GM23338 (cell line): ENCODE measurements at places on chromosomes 11 and 22. TPM values are rescaled to one million over a fixed set of nuclear protein-coding genes. Genes with fewer than 3 reads are reported as not detected.

- DNase-seq, result peak; percentile 56
Measured at GRCh38 chr11:71977743-71978418, 20.8 kb upstream of the IL18BP start.

DNA sequence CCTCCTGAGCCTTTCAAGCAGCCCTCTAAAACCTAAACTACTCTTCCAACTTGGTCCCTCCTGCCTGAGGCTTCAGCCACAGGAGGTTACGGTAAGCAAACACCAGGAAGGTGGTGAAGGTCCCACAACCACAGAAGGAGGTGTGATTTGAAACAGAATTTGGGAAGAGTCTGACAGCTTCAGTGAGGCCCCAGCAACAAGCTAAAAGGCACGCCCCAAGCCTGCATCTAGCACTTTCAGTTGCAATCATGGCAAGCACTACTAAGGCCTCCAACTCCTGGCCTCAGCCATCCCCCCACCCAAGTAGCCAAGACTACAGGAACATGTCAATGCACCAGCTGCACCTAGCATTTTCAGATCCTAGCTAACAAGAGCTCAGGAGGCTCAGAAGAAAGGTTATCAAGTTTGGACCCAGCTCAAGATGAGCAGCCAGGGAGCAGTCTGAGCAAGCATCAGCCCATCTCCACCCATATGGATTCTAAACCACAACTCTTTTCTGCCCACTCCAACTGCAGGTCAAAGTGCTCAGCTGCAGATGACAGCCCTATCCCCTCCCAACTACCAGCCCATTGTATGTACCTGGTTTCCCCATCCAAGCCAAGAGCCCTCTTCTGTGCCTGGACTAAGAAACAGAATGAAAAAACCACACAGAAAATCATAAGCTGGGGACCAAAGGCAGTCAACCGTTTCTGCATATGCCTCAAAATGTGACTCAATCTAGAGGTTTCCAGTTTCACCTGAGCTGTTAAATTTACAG is 10.4 kb upstream of the AHNAK start:
- no peak for DNase-seq

DNA sequence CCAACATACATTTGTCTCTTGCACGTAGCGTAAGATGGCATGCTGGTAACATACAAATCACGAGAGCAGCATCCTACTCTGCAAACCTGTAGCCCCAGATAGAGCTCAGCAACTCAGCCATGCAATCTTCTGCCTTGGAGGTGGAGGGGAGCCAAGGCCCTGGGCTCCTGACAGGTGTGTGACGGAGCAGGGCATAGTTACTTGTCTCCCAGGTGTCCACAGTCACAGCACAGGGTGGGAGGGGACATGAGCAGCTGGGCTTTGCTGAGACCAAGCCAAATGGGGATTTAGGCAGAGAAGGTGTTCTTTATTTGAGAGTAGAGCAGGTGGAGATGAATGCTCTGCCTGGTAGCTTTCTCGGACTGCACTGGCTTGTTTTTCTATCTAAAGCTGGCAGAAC is 111.7 kb downstream of the TEAD1 start:
- DNase-seq, result no peak

DNA sequence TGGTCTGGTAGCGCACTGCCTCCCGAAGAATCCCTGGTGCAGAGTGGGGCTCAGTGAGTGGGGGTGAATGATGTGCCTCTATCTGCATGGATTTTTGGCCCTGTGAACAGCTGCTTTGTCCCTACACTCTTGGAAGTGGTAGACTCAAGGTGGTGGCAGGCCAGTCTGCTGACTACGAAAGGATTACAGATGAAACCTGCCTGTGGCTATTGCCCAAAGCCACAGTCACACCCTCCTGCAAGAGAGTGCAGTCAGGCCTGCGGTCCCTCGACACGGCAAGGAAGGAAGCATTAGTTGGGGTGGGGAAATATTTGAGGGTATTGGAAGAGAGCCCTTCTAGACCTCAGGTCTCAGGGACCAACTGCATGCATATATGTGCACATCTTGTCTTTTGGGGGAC is 63.7 kb downstream of the DSCAML1 start:
- DNase-seq, result no peak

DNA sequence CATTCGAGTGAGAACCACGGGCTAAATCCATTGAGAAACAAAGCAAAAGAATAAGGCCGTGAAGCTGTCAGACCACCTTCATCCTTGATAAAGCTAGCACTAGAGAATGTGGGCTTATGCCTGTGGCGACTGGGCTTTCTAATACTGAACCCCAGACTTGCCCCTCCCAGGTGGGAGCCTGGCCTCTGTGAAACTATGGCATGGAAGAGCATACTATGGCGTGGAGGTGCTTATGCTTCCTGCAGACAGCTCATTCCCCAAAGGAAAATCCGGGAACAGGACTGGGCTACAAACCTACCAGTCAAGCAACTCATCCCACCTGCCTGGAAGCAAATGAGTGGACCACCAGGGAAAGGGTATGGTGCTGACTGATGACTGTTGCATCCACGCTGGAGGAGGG is 92.4 kb downstream of the ZC3H12C start:
- no peak for DNase-seq

DNA sequence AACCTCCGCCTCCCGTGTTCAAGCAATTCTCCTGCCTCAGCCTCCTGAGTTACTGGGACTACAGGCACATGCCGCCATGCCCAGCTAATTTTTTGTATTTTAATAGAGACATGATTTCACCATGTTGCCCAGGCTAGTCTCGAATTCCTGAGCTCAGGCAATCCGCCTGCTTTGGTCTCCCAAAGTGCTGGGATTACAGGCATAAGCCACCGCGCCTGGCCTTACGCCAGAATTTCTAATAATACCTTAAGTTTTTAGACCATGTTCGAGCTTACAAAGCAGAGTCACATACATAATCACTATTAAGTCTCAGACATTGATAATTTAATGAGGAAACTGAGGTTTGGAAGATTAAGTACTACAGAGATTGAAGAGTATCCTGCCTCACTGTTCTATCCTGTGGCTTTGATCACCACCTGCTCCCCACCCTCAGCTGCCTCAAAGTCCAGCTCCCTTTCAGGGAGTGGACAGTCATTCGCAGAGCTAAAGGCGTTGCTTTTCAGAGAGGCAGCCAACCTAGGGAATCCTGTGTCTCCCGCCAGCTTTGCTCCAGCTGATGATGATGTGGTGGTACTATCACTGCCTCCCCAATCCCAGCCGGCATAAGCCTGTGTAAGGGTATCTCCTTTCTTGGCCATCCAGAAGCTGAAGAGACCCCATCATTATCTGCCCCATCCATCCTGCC is 7.7 kb downstream of the UBASH3B start:
- no peak for DNase-seq

- DNase-seq, result no peak
Measured at GRCh38 chr22:32558681-32559355, 84.2 kb downstream of the FBXO7 start.

The TRPM5 gene
- polyA plus RNA-seq, result not detected in 2 replicates

The FXYD6 gene
- polyA plus RNA-seq, result 21.8 and 26.2 TPM in 2 replicates

DNA sequence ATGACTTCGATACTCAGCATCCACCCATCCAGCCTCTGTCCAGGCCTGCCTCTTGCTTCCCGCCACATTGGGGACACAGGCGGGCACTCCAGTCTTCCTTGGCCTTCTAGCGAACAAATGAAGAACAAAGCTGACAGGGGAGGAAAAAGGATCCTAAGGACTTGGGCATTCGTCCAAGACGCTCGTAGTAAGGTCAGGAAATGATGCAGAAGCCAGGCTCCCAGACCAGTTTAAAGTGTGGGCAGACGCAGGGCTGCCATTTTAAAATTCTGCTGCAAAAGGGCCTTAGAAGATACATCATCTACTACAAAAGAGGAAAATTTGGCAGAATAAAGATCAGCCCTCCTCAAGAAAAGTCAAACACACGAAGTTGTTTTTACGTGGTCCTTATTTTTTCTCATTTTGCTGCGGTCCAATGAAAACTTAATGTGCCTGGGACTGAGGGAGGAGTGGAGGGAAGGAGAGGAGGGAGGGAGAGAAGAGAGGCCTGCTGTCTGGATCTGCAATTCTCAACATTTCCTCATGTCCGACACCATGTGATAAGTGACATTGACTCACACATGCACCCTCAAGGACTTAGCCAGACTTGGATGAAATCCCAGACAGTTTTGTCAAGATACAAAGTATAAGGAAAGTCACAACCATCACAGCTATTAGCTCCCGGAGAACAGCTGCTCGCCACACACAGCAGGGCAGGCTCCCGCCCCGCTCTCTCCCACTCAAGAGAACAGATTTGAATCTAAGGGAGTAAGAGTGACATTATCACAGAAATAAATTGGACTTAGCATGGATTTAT is 5.7 kb downstream of the DNAL4 start:
- no peak for DNase-seq

- DNase-seq, result no peak
Measured at GRCh38 chr22:36790648-36791047, 14.7 kb upstream of the IFT27 start.

- no peak for DNase-seq
Measured at GRCh38 chr11:33906484-33907186, 14.8 kb upstream of the LMO2 start.

DNA sequence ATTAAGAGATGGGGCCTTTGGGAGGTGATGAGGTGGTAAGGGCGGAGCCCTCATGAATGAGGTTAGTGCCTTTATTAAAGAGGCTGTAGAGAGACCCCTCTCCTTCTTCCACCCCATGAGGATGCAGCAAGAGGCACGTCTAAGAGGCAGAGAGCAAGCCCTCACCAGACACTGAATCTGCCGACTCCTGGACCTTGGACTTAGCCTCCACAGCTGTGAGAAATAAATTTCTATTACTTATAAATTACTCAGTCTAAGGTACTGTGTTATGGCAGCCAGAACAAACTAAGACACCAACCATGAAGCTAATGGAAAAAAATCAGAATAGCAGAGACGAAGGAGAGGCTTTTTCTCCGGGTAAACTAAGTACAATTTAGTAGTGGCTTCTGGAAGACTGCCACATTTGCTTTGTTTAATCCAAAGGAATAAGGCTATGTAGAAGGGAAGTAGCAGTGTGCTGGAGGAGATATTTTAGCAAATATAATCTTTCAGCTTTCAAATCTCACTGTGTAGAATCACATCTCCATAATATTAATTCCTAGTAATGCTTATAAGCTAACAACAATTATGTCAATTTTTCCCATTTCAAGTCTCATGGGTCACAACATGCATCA is 12.3 kb upstream of the SIK2 start:
- DNase-seq, result no peak

- no peak for DNase-seq
Measured at GRCh38 chr11:36743039-36743438, 145.0 kb upstream of the RAG2 start.

GRCh38 chr11:74322667-74323066 is 11.2 kb upstream of the P4HA3 start:
- DNase-seq, result no peak

DNA sequence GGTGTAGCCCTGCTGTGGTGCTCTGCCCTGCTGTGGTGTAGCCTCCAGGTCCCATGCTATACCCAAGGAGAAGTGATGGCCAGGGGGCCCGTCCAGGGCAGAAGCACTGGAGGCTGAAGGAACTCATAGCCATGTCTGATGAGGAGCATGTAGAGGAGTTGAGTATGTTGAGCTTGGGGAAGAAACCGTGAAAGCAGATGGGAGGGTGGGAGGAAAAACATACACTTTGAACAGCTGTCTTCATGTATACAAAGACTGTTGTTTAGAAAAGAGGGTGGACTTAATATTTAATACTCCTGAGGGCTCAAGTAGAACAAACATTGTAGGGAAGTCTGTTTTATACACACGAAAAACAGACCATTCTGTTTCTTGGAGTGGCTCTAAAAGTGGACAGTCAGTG is 26.6 kb upstream of the TTC12 start:
- no peak for DNase-seq

DNA sequence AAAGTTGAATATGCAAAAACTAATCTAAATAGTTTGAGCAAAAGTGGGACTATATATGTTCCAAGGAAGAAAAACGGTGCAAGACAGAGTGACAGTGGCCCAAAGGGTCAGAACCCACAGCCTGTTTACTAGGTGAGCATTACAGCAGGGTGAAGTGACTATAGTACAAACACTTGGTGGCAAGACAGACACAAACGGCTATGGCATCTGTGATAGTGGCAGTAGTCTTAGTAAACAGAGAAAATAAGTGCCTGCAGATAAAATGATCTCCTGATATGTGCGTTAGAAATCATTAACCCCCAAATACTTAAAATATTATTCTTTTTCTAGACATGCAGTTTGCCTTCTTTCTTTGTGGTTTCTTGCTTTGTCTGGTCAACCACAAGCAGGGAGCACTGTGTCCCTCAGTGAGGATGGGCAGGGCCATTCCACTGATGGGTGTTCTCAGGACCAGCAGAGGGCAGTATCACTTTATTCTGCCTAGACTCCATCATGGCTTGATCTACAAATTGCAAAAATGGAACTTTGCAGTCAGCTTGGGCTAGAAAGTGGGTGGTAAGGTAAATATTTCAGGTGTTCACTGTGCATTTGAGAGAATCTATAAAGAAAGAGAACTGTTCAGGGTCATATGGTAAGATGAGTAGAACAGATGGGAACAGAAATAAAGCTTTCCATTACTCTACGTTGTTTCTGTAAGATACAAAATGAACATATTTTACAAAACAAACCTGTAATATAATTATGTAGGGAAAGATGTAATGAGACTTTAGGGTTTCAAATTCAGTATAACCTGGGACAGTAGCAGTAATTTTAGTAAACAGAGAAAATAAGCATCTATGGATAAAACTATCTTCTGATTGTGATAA is 198.2 kb downstream of the SWAP70 start:
- DNase-seq, result peak; percentile 85

The PLEKHA7 gene
- polyA plus RNA-seq, result 8.1 and 9.7 TPM in 2 replicates

- peak; percentile 20 for DNase-seq
Measured at GRCh38 chr11:94088906-94089305, 39.7 kb upstream of the PANX1 start.

GRCh38 chr11:101008961-101009689 is 120.5 kb downstream of the PGR start:
- DNase-seq, result no peak

DNA sequence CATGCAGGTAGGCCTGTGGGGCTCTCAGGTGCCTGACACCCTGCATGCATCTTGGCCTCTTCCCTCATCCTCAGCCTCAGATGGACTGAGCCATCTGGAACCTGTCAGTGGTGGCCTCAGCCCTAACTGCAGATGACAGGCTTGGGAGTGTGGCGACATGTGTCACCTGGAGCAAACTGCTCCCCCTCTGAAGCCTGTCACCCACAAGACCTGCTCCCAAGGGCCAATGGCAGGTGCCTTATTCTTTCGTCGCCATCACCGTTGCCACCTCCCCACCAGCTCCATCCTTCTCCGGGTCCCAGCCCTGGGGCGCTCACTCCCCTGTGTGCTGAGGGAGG is 3.6 kb upstream of the SEPTIN5 start:
- no peak for DNase-seq

The MALAT1 gene
- polyA plus RNA-seq, result 4,618 and 6,020 TPM in 2 replicates

The PRRG4 gene
- polyA plus RNA-seq, result 1.4 and 1.6 TPM in 2 replicates

DNA sequence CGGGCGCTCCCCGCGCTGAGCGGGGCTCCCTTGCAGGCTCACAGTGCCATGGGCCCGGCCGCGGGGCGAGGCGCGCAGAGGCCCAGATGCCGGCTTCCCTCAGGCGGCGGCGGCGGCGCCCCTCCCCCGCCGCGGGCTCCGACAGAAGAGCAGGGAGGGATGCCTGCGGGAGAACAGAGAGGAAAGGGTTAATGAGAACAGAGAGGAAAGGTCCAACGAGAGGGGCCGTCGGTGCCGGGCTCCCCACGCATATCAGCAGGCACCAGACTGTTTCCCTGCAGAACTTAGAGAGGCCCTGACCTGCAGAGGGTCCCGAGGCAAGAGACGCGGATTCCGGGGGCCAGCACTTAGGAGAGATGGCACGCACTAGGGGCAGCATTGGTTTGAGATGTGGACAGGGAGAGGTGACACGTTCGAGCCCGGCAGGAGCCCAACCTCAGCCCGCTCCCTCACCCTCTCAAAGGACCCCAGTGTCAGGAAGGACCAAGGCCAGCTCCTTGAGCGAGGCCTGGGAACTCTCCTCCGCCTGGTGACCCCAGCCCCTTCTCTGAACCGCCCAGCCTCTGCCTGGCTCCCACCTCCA is 9.1 kb downstream of the NRXN2 start:
- peak; percentile 82 for DNase-seq
